Progenitor cell of endocrine pancreas (in vitro differentiated cells): ENCODE measurements at places on chromosomes 12 and 14.
A peak's percentile ranks its signal among the peaks of the same experiment; 100 is the strongest.

GRCh38 chr12:52873832-52874572 is 25.2 kb upstream of the KRT78 start:
- peaks cover 16% of the 10 kb centered on the region for H3K4me1 ChIP-seq
- H3K27me3 ChIP-seq, result peaks cover 54% of the 10 kb centered on the region
- peak overlapping the region; percentile 64 for H3K4me3 ChIP-seq
- H3K27ac ChIP-seq, result peak overlapping the region; percentile 91
- DNase-seq, result peak; percentile 49

- DNase-seq, result no peak
- H3K27me3 ChIP-seq, result no peaks in the 10 kb centered on the region
- H3K4me1 ChIP-seq, result no peaks in the 10 kb centered on the region
Observed at GRCh38 chr12:25590011-25590721, 37.1 kb upstream of the LMNTD1 start.

GRCh38 chr12:93884794-93885460 is 207.8 kb downstream of the CRADD start:
- no peaks in the 10 kb centered on the region for H3K36me3 ChIP-seq
- peaks cover 22% of the 10 kb centered on the region for H3K4me1 ChIP-seq
- no peak for DNase-seq
- no peak overlapping the region for H3K27ac ChIP-seq

DNA sequence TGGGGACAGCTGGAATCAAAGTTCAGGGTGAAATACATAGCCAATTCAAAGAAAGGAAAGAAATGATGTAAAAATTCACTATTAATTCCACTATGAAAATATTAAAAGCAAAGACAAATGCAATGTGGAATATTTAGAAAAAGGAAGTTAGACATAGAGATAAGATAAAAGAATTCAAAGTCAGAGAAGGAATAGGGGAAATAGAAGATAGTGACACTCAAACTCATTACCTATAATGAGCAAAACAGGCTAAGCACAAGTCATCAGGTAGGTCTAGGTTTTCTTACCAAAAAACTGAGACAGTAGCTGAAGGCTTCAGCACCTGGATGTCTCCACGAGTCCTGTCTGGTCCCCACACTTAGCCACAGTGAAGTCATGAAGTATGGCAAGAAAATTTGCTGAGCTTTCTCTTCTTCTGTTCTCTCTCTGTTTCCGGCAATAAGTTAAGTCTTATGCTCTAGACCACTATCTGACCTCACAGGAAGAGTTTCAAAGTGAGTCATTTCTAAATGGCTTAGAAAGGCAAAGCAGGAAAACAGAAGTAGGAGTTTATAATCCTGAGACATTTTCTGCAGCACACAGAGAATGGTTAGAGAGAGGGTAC is at the start of gene C3AR1:
Gene C3AR1, minus strand, starts transcription at position 369 of the 604 bp plus-strand sequence. CDS start 6,174 bp downstream, outside the sequence.
- H3K4me3 ChIP-seq, result no peak within 1 kb of the TSS
- H3K36me3 ChIP-seq, result no peaks in the 10 kb centered on the region
- no peaks in the 10 kb centered on the region for H3K4me1 ChIP-seq
- H3K27ac ChIP-seq, result no peak within 1 kb of the TSS
- H3K27me3 ChIP-seq, result no peaks in the 10 kb centered on the region
- no peak for DNase-seq

- H3K4me1 ChIP-seq, result peaks cover 22% of the 10 kb centered on the region
- DNase-seq, result no peak
- H3K36me3 ChIP-seq, result peaks cover 19% of the 10 kb centered on the region
- H3K27ac ChIP-seq, result no peak overlapping the region
- peaks cover 3% of the 10 kb centered on the region for H3K27me3 ChIP-seq
- no peak overlapping the region for H3K4me3 ChIP-seq
Observed at GRCh38 chr14:20996521-20996920, 2.6 kb upstream of the SLC39A2 start.

DNA sequence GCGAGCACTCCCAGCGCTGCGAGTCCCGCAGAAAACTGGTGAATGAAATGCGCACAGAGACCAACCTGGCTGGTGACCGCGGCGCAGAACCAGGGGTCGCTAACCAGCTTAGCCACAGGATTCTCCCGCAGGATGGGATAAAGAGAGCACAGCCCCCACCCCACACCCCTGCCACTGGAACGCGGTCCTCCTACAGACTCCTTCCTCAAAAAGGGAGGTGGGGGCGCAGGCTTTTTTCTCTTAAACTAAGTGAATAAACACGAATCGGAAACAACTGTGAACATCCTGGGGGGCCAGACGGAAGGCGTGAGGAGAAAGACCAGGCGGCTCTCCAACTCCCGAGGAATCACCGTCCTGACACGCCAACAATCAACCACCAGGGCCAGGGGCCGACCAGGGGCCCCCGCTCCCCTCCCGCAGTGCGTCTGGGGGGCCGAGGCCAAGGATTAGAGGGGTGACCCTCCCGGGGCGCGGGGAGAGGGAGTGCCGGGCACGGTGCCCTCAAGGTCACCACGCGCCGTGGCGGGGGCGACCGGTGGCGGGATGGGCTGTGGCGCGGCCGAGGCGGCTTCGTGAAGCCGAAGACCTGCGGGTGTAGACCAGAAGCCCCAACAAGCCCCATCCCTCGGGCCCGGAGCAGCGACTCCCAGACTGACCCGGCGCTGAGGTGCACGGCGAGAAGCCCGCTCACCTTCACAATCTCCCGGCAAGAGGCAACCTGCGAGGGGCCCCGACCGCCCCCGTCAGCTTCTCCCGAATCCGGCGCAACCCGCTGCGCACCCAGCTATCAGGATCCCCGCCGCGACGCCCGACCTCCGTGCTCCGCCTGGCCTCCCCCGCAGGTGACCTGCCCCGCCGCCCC is 704 bp downstream of the ATP2B1 start:
- H3K36me3 ChIP-seq, result no peaks in the 10 kb centered on the region
- H3K4me1 ChIP-seq, result peaks cover 44% of the 10 kb centered on the region
- peak overlapping the region; percentile 98 for H3K4me3 ChIP-seq
- no peaks in the 10 kb centered on the region for H3K27me3 ChIP-seq
- DNase-seq, result peak; percentile 24

DNA sequence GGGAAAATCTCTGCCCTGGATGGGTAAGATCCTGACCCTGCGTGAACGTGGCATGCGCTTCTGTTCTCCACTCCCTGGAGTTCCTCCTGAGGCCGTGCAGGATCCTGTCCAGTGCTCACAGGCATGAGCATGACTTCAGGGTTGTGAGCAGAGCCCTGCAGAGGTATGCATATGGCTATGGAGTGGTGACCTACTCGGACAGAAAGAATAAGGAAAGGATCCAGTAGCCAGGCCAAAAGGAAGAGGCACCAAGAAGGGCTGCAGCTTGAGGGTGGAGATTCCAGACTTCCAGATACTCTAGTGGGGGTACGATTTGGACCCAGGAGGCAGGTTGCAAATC is 20.8 kb upstream of the CD27 start:
- H3K4me1 ChIP-seq, result peaks cover 5% of the 10 kb centered on the region
- no peak overlapping the region for H3K27ac ChIP-seq
- peaks cover 12% of the 10 kb centered on the region for H3K27me3 ChIP-seq
- no peak overlapping the region for H3K4me3 ChIP-seq
- no peaks in the 10 kb centered on the region for H3K36me3 ChIP-seq

- H3K36me3 ChIP-seq, result peaks cover 2% of the 10 kb centered on the region
- H3K4me1 ChIP-seq, result peaks cover 2% of the 10 kb centered on the region
- no peak overlapping the region for H3K4me3 ChIP-seq
Observed at GRCh38 chr12:47267571-47267970, 187.8 kb upstream of the AMIGO2 start.

DNA sequence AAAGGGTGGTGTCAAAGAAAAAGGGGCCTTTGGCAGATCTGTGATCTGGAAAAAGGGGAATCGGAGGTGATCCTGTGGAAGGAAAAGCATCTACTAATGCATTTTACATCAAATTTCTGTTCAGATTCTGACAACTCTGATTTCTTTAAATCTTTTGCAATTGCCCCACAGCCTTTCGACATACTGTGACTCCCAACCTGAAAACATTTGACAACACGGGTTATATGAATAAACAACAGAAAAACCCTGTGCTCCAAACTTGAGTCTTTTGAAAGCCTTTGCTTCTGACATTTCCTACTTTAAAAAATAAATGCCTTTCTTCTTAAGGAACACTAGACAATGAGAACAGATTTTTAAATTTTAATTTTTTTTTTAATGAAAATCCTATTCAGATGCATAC is 231.9 kb upstream of the HMGA2 start:
- peaks cover 6% of the 10 kb centered on the region for H3K27me3 ChIP-seq
- DNase-seq, result no peak
